Stimulated activated naive CD4-positive, alpha-beta T cell (primary cell): ENCODE measurements at places on chromosomes 1 and 21.

GRCh38 chr1:11929849-11930248, 3.6 kb upstream of the KIAA2013 start:
- DNase-seq: no peak

GRCh38 chr1:20476265-20477038, 9.6 kb downstream of the CAMK2N1 start:
- DNase-seq: no peak

DNA sequence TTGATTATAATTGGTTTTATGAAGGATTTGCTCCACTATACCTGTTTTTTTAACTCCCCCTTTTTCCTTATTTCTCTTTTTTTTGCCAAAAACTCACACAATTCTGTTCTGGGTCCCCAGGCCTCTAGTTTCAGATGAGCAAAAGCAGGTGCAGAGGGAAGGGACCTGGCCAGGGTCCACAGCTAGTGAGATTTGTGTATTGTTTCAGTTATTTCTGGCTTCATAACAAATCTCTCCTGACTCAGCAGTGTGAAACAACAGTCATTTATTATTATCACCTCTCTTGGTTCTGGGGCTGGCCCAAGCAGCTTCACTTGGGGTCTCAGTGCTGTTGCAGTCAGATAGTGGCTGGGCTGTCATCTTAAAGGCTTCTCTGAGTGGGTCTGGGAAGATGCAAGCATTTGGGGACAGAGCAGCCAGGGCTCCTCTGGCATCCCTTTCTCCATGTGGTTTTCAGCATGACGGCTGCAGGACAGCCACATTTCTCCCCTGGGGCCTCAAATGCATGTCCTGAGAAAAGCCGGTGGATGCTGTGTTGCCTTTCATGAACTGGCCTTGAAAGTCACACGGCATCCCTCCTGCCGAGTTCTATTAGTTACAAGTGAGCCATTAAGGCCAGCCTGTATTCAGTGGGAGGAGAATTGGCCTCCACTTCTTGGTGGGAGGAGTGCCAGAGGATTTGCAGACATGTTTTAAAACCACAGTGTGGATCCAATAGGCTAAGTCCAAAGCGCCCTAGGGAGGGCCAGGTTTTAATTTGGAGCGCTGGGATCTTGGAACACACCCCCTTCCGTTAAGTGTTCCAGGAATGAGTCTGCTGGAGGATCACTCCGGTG, 137.1 kb downstream of the CAMTA1 start:
- no peak for DNase-seq

GRCh38 chr1:87916965-87917364, 588.3 kb downstream of the LMO4 start:
- no peak for DNase-seq

DNA sequence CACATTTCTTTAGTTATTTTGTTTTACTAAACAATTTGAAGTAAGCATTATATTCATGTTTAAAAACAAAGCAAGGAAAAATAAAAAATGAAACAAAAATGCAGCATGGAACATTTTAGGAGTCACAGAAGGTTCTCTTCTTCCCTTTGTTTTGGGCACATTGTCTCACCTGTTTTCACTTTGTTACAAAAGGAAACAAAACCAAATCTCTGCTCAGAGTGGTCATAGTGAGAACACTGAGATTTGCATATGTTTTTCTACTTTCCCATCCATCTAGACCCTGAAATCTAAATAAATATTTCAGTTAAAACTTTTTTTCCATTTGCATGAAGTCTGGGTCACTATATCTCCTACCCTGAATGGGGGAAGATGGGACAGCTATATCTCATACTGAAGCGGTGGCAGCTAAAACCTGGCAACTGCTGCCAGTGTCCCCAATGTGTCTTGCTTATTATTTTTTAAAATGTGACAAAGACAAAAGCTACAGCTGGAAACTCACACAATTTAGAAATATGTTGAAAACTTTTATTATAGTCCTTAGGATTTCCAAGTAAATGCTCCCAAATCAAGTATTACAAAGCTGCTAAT, 3.5 kb downstream of the EXOC8 start:
- no peak for DNase-seq

- no peak for DNase-seq
Measured at GRCh38 chr1:86089765-86090164, 66.8 kb downstream of the COL24A1 start.

GRCh38 chr1:171501305-171502024, 16.1 kb downstream of the PRRC2C start:
- no peak for DNase-seq

GRCh38 chr1:32142446-32143301, 34.8 kb downstream of the KPNA6 start:
- DNase-seq: no peak

DNA sequence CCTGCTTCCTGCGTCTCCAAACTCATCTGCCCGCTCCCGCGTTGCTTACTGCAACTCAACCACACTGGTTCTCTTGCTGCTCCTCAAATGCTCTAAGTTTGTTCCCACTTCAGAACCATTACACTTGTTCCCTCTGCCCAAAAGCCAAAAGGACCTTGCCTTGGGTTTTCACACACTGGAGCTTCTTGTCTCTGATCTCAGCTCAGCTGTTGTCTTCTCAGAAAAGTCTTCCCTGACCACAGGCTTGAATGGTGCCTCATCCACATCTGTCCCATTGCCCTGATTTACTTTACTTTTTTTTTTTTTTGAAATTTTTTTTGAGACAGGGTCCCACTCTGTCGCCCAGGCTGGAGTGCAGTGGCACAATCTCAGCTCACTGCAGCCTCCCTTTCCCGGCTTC, 44.3 kb upstream of the SYT14 start:
- no peak for DNase-seq

- no peak for DNase-seq
Measured at GRCh38 chr1:85578321-85579295, 2.0 kb upstream of the CCN1 start.

DNA sequence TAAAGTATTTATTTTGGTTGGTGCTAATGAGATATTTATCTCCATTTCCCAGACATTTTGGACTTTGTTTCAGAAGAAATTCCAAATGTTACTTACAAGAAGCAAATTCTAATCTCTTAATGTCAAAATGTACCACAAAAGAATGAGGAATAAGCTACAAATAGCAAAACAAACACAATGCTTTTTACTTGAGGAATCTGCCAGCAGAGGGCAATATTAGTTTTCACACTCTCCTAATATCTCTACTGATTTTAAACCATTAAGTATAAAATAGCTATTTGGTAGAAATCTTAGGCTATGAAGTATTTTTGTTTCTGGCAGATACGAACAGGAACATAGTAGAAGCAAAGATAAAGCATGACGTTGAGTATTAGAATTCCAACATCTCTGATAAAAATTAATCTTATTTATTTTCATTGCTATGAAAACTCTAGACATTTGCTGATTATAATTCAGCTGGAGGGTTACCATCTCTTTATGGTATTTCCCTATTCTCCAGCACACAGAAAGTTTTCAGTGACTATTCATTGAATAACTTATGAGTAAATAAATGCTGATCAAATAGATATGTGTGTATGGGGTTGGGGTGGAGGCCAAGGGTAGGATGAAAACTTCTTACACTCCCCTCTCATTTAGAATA, 13.4 kb upstream of the HMCN1 start:
- no peak for DNase-seq

DNA sequence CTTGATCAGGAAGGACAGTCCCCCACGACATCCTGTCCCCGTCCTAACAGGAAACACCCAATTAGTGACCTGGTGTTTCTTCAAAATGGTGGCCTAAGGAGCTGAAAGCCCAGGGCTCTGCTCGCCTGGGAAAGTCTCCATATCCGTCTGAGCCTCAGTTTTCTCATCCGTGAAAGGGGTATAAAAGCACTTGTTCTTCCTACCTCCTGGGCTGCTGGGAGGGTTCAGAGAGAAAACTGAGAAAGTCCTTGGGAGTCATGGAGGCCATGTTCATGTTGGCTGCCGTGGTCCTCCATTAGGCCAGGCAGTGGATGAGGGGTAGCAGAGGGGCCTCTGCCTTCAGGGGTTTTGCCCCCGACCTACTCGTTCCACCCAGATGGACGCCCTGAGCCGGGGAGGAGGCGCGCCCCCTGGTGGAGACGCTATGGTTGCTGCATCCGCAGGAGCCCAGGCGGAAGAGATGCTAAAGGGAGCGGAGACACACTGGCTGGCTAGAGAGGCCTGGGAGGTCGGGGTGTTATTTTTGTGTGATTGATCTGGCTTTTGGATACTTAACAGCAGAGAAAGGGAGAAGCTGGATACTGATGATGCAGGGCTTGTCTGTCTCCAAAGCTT, 113.5 kb downstream of the PRDM2 start:
- DNase-seq: peak; percentile 42

GRCh38 chr21:31803039-31804007, 69.5 kb upstream of the HUNK start:
- no peak for DNase-seq

GRCh38 chr1:197771904-197772556, 3.2 kb downstream of the DENND1B start:
- no peak for DNase-seq

DNA sequence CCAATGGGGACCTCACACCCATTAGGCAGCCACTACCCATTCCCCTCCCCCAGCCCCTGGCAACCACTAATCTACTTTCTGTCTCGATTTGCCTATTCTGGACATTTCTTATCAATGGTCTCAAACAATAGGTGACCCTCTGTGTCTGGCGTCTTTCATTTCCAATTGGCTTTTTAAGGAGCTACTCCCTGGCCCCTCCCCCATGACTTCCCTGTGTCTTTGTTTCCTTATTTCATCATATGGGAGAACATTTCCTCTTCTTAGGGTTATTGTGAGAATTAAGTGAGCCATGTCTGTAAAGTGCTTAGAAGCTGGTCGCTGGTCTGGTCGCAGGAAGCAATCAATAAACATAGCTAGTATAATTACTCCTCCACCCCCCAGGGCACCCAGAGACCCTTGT, 80.9 kb downstream of the SPSB1 start:
- no peak for DNase-seq

DNA sequence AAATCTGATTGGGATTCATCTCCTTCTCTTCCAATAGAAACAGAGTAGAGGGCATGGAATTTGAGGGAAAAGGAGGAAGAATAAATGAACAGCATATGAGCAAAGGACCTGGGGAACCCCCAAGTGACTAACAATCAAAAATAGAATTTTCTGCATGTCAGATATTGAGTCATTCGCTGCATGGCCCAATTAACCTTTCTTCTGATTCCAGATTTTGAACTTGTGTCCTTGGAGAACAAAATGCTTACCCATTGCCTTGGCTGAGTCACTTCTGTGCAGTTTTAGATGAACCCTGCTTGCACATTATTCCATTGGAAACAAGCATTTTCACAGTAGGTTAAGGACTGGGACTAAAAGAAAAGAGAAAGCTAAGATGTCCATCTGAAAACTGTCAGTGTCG, 390.5 kb downstream of the ST6GALNAC3 start:
- no peak for DNase-seq

DNA sequence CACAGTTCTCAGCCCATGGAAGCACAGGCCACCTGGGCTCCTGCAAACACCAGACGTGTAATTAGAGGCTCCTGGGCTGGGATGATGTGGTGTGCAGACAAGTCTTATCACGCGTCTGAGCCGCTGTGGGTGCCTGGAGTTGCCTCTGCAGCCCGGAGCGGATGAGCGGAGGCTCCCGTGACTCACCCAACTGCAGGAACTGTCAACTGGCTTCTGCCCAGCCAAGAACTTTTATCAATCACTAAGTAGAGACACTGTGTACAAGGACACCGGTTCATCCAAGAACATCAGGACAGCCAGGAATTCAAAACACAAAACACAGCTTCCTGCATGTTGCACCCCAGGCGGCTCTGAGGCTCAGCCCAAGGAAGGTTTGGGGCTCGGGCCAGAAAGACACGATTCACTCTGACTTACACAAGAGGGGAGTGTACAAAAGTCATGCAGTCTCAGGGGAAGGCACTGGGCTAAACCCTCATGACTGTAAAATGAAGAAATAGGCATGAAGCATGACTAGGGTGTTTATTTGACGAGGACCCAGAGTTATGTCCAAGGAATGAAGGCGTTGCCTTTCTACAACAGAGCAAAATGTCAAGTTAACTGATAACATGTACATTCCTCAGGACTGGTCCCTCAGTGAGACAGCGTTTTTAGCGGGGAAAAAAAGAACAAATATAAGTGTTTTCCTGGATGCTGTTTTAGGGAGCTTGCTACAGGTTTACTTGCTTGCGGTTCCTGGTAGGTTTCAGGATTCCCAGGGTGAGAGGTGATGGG, 21.1 kb downstream of the ERRFI1 start:
- DNase-seq: no peak

GRCh38 chr1:58162952-58163550, 383.5 kb downstream of the OMA1 start:
- DNase-seq: no peak

- no peak for DNase-seq
Measured at GRCh38 chr1:75276385-75276784, 142.2 kb downstream of the LHX8 start.

DNA sequence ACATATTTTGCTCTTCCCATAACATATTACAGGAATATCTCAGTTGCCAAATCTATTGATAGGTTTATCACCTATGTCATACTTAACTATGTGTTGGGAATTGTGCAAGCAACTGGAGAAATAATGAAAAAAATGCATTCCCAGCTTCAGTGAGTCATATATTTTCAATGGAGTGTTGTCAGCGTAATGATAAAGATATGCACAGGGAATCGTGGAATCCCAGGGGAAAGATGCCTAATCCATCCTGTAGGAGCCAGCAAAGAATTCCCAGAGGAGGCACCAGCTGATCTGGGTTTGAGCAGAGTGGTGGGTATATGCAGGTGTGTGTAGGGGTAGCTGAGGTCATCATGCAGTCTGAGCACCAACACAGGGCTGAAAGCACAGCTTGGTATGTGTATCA, 213.3 kb upstream of the DAB1 start:
- no peak for DNase-seq

DNA sequence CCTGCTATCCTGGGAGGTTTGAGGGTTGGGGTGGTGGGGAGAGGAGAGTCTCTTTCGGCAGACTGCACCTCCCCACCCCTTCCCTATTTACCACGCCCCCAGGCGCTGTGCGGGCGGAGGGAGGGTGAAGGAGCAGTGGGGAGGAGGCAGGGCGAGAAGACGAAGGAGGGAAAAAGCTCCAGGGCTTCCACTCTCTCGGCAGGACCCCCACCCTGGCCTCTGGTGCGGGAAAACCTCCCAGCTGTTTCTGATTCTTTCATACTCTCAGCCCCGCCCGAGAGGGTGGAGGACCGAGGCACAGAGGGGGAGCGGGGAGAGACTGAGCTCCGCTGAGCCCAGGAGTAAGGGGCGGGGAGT, 866 bp upstream of the WNT2B start:
- peak; percentile 13 for DNase-seq
